COLO829 (cell line): ENCODE measurements at places on chromosomes 1 and 21.

GRCh38 chr21:39633770-39634181, 21.0 kb downstream of the B3GALT5 start:
- peak; percentile 41 for DNase-seq

GRCh38 chr1:71809085-71809484, 473.3 kb downstream of the NEGR1 start:
- DNase-seq = no peak

DNA sequence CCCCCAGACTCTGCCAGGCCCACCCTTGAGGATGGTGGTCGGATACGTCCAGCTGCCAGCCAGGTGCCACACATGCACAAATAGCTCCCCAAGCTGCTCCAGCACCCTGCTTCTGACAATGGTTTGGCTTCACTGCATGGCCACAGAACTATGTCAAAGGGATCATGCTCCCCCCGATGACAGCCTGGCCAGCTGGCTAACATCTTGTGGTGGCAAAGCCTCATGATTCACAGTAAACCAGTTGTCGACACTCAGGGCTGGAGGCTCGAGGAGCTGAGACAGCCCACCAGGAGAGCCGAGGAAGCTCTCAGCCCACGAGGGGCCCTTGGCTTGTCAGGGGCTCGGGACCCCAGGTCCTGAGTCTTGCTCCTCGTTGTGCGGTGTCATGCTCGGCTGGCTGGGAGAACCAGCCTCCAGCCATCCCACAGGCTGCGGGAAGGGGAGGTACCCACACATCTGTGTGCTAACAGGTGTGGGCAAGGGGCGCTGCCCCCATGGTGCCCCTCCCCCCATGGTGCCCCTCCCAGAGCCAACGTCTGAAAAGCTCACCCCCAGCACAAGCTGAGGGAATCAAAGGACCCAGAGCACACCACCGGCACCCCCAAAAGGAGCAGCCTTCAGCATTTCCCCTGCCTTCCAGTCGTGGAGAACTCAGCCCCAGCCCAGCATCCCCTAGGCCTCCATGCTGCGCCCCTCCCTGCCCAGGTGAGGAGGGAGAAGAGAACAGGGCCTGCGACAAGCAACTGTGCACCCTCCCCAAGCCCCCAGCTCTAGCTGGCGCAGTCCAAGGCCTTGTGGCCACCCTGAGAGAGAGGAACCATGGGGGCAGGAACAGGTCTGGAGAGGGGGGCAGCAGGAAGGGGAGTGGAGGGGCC, 41.2 kb downstream of the KIF21B start:
- no peak for DNase-seq

DNA sequence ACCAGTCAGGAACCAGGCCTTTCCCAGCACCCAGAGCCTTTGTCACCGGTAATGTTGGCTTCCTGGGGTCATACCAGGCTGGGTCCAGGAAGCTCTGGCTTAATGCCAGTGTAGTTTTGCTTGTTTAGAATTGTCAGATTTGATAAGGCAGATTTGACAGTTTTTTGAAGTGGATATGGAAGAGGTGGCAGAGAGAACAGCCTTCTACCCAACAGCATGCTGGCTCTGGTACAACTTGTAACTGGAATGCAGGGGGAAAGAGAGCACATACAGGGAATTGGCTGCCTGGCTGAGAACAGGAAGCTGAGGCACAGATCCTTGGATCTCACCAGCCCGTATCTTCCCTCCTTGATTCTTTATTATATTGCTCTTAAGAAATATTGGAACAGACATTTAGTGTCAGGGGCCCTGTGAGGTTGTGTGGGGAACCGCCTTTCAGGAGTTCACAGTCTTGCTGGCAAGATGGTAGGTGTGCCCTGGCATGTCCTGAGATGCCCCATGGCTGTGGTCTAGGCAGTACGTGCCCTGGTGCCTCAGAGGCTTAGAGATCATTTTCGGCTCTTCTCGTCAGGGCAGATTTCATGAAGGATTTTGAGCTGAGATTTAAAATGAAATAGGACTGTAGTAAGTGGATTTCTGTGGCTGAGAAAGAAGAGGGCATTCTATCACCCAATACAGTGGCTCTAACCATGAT, 227.0 kb downstream of the PBX1 start:
- no peak for DNase-seq

- no peak for DNase-seq
Measured at GRCh38 chr21:37828991-37829390, 87.3 kb downstream of the KCNJ6 start.

- no peak for DNase-seq
Measured at GRCh38 chr1:241627453-241628259, 12.5 kb downstream of the CHML start.

DNA sequence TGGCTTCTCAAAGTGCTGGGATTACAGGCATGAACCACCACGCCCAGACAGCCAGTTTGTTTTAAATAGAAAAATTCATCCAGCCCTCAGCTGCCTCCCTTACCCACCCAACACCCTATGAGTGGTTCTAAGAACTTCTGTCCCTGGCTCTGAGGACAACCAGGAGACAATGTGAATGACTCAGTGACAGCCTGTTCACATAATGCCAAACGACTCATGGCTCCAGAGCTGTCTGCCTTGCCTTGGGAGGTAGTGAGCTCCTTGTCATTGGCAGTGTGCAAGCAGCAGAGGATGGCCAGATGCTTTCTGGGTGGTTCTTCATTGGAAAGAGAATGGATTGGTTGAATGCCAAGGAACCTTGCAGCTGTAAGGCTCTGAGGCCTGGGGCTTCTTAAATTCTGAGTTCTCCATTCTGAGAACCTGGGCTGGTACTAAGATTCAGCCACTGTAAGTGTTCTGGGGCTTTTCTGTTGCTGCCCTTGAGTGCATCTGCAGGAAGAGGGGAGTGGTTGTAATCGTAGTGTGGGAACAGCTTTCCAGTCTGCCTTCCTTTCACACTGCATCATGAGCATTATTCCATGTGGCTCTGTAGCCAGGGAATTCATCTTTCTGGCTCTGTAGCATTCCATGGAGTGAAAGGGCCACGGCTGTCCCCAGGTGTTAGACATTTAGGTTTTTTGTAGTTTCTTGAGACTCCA, 5.8 kb downstream of the SERINC2 start:
- DNase-seq = no peak

GRCh38 chr1:35305383-35305782, 36.9 kb downstream of the ZMYM4 start:
- DNase-seq = no peak

GRCh38 chr1:68511254-68511653, 14.4 kb upstream of the DEPDC1 start:
- no peak for DNase-seq

DNA sequence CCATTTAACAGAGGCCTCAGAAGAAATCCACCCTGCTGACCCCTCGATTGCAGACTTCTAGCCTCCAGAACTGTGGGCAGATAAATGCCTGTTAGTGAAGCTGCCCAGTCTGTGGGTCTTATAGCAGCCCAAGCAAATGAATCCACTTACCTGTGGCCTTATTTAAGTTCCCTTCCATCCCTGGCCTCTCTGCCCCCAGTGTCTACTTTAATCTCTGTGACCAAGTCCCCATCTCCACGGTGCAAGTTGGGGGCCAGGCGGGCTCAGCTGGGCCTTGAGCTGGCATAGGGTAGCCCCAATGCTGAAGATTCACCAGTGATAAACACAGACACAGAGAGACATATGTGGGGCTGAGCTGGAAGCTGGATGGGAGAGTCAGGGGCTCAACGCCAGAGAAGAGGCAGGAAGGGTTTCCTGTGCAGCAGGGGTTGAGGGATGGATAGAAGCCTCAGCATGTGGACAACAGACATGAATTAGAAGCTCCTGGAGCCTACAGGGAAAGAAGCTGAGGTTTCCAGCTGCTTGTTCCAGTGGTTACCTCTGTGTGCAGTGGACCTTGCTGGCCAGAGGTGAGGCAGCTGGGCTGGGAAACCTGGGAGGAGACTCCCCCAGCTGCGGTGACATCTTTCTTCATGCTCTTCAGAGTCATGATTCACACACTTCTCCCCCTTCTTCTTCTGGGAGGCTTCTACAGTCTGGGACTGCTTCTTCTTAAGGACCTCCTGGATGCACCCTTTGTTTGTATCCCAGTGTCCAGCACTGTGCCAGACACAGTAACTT, 13.4 kb upstream of the B3GALT5 start:
- no peak for DNase-seq

GRCh38 chr1:113072141-113072756, 749 bp upstream of the LRIG2 start:
- DNase-seq = no peak

- no peak for DNase-seq
Measured at GRCh38 chr21:41653243-41653953, 113.5 kb downstream of the RIPK4 start.

GRCh38 chr1:117171900-117172511, 38.7 kb downstream of the VTCN1 start:
- peak; percentile 83 for DNase-seq

DNA sequence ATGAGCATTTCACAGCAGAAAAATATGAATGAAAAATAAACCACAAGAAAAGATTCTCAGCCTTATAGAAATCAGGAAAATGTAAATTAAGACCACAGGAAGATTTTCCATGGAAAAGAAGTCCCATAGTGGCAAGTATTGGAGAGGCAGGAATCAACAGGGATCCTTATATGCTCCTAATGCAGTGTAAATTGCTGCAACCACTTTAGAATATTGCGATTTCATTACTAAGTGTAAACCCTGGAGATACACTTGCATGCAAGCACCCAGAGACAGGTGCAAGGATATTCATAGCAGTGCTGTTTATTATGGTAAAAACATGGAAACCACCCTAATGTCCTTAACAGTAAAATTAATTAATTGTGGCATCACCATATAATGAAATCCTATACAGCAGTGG, 10.6 kb upstream of the LRP8 start:
- no peak for DNase-seq

GRCh38 chr1:165073185-165074007, 283.1 kb downstream of the LMX1A start:
- peak; percentile 71 for DNase-seq

GRCh38 chr1:26288311-26288941, 8.5 kb downstream of the SH3BGRL3 start:
- DNase-seq = no peak

DNA sequence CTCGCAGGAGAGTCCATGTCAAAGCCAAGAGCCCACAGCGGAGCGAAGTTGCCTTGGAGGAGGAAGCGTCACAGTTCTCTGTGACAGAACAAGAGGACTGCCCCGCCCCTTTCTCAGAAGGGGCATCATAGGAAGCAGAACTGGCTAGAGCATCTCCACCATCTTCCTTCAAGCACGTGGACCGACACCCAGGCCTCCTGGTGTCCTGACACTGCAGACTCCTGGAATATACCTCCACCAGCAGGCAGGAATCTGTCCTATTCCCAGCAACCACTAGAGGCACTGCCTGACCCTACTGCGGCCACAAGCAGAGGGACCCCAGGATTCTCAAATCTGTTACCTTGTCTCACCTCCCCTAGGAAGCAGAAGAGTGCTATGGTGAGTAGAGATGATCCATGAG, 37.8 kb downstream of the GPA33 start:
- peak; percentile 47 for DNase-seq

DNA sequence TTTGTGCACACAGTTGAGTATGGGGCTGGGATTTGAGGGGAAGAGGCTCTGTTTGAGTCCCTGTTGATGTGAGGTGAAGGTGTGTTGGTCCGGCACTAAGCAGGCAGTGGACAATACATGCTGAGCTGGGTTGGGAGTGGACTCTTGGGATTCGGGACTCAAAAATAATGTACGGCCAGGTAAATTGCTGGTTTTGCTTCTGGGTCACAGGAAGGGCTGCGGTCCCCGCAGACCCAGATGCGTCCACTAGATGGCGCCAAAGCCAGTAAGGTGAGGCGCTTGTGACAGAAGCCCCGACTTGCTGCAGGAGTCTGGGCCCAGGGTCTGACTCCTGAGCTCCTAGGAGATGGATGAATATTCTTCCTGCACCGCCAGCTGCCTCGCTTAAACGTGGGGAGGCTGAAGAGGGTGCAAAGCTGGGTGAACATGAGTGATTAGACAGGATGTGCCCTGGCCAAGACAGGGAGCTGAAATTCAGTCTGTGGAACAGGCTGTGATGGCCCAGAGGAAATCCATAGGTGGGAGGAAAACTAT, 61.4 kb downstream of the ACBD3 start:
- DNase-seq = no peak

- DNase-seq = no peak
Measured at GRCh38 chr1:91513160-91513559, 12.5 kb downstream of the CDC7 start.

DNA sequence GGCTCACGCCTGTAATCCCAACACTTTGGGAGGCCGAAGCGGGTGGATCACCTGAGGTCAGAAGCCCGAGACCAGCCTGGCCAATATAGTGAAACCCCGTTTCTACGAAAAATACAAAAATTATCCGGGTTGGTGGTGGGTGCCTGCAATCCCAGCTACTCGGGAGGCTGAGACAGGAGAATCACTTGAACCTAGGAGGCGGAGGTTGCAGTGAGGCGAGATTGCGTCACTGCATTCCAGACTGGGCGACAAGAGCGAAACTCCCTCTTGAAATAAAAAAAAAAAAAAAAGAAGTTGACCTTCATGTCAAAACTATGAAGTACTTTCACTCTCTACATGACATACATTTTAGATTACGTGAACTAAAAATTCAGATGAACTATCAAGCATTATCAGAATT, 153.7 kb downstream of the COL11A1 start:
- no peak for DNase-seq

DNA sequence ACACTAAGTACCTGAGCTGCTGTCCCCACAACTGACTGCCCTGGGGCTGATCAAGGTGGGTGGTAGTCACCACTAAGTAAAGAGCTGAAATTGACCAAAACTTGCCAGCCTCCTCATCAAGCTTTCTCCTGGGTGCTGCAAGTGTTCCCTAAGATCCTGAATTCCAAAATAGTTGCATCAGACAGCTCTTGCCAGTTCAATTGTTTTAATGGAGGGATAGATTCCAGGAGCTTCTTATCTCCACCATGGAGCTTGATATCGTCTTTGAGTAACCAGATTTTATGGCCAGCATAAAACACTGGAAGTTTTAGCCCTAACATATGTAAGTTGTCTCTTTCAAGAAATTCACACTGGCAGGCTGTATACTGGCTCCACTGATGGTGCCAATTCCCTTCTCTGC, 90.3 kb downstream of the NID1 start:
- no peak for DNase-seq

DNA sequence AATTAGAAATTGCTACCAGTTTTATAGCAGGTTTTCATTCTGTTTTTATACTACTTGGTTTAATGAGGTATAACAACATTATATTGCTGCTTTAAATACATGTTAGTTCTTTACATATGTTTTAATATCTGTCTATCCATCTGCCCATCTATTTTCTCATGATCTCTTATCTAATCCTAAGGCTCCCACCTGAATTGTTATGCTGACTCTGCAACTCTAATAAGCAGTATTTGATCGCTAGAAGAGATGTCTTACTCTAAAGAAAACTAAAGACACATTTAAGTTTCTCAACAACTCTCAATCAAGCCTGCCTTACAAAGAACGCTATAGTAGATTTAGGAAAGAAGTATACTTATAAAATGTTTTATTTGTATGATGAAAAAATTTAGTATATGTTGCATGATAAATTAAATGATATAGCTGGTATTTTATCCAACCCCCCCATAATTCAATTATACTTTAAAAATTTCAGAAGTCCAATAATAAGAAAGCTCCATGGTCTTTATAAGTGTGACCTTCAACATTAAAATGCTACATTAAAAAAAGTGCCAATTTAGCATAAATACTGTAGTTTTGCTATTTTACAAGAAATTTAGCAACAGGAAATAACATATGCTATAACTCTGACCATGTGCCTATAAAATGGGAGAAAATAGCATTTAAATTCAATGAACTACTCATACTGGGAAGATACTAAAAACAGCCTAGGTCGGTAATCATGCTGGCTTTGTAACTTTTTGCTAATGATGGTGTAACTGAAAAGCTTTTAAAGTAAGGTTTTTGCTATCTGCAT, 180.3 kb downstream of the NEGR1 start:
- DNase-seq = no peak
